ENCODE measurements at places on chromosomes 6 and 20.

DNA sequence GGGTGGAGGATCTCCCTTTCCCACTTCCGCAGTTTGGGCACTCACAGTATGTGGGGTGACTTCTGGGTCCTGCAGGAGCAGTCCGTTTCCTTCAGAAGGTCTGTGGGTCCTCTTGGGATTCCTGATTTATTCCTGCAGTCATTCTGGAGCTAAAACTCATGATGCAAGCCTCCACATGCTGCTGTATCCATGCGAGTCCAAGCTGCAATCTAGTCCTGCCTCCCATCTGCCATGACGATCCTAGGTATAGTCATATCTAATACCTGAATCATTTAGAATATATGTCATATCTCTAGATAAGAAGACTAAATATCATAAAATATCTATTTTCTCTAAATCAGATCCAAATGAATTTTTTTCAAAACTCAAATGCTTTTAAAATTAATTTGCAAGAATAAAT lies 103.4 kb upstream of the AHI1 start:
- no peak for DNase-seq

- DNase-seq: no peak
Measured at GRCh38 chr20:14672066-14672465, 334.7 kb upstream of the FLRT3 start.

GRCh38 chr20:51411870-51412269 lies 130.6 kb downstream of the NFATC2 start:
- no peak for DNase-seq

DNA sequence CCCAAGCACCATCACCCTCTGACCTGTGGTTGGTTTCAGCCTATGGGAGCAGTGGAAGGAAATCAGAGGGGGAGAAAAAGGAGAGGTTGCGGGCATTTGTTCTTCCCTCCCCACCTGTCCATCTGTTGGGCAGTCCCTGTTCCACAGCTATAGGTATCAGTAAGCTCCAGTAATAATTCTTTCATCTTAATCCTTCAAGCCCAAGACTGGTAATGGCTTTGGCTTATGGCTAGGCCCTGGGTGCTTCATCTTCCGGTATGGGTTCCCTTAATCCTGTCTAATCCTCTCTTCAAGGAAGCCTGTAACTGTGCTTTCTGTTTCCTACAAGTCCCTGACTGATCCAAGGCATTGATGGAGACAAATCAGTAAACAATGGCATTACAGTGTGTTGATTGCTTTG lies 42.2 kb upstream of the STK35 start:
- DNase-seq: no peak

- DNase-seq: no peak
Measured at GRCh38 chr6:19827247-19827646, 9.9 kb upstream of the ID4 start.

DNA sequence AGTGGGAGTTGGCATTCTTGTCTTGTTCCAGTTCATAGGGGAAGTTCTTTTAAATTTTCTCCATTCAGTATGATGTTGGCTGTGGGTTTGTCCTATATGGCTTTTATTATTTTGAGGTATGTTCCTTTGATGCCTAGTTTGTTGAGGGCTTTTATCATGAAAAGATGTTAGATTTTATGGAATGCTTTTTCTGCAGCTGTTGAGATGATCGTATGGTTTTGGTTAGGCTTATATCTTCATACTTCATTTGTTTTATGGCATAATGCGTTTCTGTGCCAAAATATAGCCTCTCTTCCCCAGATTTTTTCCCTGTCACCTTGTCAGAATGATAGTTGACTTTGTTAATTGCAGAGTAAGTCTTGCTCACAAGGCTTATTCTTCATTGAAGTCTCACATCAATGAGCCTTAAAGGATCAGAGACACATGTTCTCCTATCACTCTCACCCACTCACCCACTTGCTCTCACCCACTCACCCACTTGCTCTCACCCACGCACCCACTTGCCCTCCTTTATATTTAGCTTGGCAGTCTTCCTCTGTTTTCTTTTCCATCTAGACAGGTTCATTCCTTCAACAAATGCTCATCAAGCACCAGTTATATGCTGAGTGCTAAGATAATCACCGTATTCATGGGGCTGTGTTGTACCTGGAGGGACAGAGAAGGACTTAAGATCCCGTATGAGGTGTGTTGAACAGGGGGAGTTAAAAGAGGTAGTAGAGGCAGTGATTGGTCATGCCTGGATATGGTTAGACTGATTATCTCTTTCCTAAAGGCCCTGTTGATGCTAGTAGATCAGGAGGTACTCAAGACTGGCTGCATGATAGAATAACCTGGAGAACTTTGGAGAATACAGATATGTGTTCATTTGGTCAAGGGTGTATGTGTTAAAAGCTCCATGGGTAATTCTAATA lies 19.3 kb downstream of the UST start:
- no peak for DNase-seq

- DNase-seq: no peak
Measured at GRCh38 chr6:41379306-41379705, 43.9 kb downstream of the NCR2 start.

- DNase-seq: no peak
Measured at GRCh38 chr6:34138914-34139510, 6.9 kb downstream of the GRM4 start.

DNA sequence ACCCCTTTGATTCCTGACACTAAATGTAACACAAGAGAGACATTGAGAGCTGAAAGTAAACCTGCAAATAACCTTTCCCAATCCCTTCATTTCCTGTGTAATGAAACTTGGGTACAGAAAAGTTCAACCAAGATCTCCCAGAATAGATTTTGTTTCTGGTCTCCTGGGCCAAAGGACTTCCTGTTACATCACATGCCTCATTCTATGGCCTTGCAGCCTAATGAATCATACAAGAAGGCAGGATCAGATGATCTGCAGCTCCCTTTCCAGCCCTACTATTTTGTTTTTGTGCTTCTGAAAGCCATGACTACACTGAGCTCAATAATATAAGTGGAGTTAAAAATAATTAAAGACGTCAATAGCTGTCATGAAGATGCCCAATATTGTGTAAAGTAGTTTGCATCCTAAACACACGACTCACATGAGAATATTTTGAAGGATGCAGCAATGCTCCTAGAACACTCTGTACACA lies 73.4 kb upstream of the NOX3 start:
- no peak for DNase-seq

- no peak for DNase-seq
Measured at GRCh38 chr6:35088281-35089215, 52.6 kb downstream of the TCP11 start.

DNA sequence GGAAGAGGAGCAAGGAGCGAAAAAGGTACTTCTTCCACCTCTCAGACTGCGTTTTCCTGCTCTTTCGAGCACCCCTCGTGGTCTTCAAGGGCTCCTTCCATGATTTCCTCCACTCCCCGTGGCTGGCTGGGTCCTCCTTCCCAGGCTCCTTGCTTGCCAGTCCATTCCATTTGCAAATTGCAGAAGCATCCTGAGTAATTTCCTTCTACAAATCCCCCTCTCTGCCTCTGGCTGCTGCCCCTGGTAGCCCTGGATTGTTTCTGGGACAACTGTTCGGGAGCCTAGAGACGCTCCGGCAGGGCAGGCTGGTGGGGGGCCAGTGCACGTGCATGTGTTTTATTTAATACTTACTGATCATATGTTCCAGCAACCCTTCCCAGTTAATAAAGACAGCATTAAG lies 173.1 kb downstream of the ZMYND8 start:
- DNase-seq: no peak

DNA sequence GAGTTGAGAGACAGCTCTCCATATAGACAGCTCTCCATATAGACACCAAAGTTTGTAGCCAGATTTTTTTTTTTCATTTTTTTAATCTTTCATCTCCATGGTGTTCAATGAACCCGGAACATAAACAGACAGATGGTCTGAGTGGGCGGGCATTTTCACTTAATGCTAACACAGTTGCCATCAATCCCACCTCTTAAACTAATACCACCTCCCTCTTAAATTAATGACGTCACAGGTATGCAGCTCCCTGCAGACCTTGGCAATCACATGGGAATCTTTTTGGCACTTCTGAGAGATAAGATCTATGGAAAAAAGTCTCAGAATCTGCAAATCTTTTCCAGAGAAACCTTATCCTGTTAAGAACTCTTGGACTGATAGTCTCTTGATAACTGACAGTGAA lies 43.2 kb downstream of the PFDN4 start:
- DNase-seq: no peak

- peak; percentile 28 for DNase-seq
Measured at GRCh38 chr6:117555882-117556498, 46.3 kb downstream of the GOPC start.

DNA sequence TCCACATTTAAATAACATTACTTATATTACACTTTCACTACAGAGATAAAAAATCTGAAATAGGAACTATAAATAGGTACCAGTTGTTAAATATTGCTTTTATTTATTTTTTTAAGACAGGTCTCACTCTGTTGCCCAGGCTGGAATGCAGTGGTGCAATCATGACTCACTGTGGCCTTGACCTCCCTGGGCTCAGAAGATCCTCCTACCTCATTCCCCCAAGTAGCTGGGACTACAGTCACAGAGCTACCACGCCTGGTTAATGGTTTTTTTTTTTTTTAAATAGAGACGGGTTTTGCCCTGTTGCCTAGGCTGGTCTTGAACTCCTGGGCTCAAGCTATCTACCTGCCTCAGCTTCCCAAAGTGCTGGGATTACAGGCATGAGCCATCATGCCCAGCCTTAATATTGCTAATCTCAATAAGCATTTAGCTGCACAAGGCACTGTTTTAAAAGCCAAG lies 17.3 kb downstream of the EEF1E1 start:
- no peak for DNase-seq

DNA sequence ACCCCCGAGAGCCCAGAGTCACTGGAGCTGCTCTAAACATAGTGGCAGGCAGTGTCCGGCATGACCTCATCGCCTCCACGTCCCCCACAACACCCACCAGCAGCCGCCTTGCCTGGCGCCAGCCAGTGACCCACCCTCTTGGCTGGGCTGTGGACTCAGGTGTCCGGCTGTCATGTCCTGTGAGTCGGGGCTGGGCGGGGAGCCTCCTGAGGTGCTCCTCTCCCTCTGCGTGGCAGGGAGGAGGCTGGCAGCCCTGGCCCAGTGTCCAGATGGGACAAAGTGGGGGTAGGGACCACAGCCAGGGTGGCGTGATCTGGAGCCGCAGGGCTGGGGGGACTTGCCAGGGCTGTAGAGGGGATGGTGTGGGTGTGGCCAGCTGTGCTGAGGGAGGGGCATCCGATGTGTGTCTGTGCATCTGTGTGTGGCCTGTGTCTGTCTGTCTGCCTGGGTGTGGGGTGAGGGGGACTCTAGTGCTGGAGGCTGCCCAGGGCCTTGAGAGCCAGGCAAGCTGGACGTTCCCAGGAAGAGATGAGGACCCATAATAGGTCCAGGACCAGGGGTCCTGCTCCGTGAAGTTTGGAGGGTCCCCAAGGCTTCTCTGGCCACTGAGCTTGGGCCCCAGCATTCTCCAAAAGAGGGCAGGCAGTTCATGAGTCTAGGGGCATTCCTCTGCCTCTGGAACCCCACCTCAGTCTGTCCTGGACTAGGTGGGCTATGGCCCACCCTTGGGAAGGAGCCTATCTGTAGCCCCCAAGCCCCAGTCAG lies 2.3 kb upstream of the SOX18 start:
- no peak for DNase-seq

DNA sequence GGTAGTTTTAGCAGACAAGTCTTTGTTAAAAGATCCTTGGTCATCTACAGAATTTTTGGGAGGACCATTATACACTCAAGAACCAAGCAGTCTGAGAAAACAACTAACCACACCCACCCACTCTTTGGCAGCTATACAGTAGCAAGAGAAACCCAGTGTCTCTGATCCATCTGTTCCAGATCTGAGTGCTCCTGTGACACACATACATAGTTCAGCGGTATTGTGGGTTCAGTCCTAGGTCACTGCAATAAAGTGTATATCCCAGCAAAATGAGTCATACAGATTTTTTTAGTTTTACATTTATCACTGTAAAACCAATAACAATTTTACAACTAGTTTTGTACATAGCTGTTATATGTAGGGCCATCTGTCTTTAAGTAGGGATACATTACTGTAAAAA lies 47.4 kb upstream of the PAK5 start:
- no peak for DNase-seq

GRCh38 chr6:6439778-6440177 lies 119.3 kb upstream of the F13A1 start:
- no peak for DNase-seq

- no peak for DNase-seq
Measured at GRCh38 chr6:151111670-151112069, 128.1 kb upstream of the AKAP12 start.

- DNase-seq: no peak
Measured at GRCh38 chr6:62367601-62368000, 81.6 kb upstream of the KHDRBS2 start.

- no peak for DNase-seq
Measured at GRCh38 chr6:53322188-53323029, 26.3 kb downstream of the ELOVL5 start.

GRCh38 chr6:31784098-31784925 lies 7.2 kb upstream of the VWA7 start:
- no peak for DNase-seq

DNA sequence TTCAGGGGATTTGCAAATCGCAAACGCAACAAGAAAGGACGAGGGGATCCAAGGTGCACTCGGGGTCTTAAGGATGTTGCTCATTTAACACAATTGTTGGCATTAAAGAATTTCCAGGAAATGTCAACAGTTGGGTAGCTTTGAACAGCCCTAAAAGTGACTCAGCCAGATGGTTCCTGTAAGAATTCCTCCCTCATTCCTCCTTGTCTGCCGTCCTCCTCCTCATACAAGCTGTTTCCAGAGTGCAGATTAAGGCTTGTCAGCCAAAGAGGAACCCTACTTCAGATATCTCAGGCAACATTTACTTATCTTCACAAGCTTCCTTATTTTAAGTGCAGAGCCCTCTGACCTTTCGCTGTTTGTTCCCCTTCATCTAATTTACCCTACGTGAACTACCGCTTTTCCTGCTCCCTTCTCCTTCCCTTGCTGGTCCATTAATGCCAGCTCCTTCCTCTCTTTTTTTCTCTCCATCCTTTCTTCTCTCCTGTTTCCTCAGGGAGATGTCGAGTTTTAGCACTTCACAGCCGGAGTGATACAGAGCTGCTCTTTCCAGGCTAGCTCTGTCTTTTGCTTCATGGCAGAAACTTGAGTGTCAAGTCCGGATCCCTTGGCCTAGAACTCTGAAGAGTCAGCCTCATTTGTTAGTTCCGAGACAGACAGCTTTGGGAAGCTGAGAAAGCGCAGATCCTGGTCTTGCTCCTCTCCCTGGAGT lies 26.1 kb upstream of the TBC1D7 start:
- no peak for DNase-seq

GRCh38 chr6:159726255-159726917 lies 920 bp upstream of the WTAP start:
- DNase-seq: no peak

- DNase-seq: no peak
Measured at GRCh38 chr6:137259349-137259748, 40.2 kb upstream of the IFNGR1 start.

- no peak for DNase-seq
Measured at GRCh38 chr20:60295214-60295613, 337.0 kb downstream of the CDH26 start.
